GM13977 (cell line): ENCODE measurements at places on chromosomes 2 and 18.

DNA sequence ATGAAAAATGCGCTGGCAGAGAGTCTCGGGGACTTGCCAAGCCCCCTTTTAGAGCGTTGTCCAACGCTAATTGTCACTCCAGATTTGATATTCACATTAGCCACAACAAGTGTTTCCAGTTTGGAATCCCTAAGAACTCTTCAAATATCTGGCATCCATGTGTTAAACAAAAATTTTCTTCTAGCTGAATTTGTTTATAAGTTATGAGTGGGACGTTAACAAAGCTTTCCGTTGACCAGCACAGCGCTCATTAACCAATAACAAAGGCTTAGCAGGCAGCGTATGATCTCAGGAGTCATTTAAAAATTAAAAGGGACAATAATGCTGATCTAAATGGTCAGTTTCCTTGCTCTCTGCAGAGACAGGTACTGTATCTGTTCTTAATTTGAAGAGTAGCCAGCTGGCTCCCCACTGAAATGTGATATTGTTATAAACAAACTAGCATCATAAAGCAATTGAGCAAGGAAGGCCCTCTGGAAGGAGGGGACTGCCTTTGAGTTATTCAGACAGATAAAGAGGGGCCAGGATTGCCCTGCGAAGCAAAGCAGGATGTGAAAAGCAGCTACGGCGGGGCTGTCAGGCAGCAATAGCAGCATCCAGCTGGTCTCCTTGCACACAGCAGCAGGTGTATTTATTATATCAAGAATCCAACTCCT, 337.2 kb upstream of the SALL3 start:
- no peak for DNase-seq

GRCh38 chr2:238445409-238446190, 18.9 kb downstream of the ASB1 start:
- DNase-seq, result no peak

DNA sequence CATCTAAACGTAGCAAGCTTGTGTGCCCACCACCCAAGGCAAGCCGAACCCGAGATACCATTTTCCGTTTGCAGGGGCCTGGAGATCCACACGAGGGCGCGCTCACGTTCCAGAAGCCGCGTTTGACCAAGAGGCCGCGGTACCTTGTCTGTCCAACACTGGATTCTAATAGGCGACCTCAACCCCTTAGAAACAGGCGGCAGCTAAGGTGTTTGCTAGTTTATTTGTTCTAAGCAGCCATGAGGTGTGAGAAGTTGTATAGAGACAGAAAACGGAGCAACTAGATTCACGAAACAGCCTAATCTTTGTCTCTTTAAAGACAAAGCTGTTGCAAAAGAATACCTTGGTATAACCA, 4.2 kb downstream of the HOXD11 start:
- DNase-seq, result peak; percentile 74

DNA sequence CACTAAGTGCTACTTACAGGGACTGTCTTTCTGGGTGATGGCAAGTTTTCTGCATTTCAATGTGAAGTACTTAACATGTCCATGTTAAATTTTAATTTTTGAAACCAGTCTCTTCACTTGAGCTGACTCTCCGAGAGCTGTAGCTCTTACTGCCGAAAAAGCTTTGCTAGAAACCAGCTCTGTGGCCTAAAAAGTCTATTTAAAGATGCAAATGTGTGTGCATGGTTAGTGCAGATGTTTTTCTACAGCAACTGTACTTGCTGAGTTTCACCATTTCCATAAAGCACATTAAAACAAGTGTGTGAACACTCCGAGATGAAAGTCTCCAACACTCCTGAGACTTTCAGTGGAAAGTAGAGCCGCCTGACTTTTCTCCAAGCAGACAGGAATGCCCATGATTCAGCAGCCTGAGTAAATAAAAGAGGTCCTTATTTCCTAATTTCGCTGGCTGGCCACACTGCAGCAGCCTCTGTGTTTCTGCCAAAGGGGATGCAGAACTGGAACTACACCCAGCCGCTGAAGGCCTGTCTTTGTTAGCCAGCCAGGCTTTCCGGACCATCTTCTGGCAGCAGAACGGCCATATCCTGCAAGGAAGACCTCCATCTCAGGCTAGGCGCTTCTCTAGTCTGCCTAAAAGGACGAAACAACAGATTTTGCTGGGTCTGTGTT, 121.2 kb downstream of the ZNF521 start:
- DNase-seq, result no peak

DNA sequence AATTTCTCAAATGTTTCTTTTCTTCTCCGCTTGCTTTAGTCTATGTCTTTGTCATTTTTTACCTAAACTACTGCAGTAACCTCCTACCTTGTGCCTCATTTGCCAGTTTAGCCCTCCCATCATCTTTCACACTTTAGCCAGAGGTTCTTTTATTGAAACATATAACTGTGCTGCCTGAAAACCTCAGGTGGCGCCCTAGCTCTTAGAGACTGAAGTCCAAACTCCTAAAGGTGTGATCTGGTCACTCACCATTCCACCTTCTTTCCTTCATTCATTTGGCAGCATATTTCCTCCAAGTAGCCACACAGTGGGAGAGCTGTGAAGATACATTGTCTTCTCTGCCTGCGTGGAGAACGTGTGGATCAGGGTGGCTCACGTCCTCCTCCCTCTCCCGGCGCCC, 98.2 kb upstream of the MAPRE2 start:
- DNase-seq, result no peak

GRCh38 chr2:40480073-40480472, 28.2 kb upstream of the SLC8A1 start:
- DNase-seq, result no peak

GRCh38 chr2:205483095-205483494, 199.2 kb upstream of the NRP2 start:
- no peak for DNase-seq

GRCh38 chr2:134739879-134740301, 21.1 kb upstream of the TMEM163 start:
- peak; percentile 63 for DNase-seq

DNA sequence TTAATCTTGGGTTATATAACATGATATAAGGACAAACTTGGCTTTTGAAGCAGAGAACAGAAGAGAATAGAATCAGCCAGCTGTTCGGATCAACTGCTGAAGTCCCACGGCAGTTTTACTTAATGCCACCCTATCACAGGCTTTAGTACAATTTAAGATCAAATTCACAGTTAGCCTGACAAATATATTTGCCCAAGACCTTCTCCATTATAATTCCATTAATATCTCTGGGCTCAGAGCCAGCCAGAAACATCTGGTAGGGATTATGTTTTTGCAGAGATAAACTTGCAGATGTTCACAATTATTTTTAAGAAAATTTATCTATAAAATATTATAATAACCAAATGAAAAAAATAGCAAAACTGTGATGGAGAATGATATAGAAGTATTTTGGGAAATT, 381.4 kb downstream of the RAD51AP2 start:
- DNase-seq, result no peak

DNA sequence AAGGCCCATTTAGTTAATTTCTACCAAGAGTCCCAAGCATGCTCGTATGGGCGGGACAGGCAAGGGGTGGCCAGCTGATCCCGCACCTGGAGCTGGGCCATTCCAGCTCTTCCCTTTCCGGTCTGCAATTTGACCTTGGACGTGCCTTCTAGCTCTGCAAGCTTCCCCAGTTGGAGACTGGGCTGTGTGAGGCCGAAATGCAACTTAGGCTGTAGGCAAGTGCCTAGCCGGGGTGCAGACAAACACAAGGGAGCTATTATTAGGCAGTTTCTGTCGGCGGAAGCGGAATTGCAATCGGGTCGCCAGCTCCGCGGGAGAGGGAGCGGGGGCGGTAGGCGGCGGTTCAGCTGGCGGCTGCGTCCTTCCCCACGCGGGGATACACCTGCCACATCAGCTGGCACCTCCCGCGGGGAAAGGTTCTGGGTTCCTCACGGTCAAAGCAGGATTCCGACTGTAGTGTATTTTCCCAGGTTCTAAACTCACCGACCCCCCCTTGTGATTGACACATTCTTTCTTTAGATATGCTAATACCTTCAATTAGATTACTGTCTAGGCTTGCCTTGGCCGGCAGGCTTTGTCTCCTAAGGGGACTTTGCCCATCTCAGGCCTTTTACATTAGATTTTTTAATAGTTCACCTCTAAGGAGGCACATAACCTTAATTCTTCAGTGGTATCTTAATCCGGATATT, 17.1 kb upstream of the ZNF532 start:
- no peak for DNase-seq
